GOT3 (cell line): ENCODE measurements at places on chromosomes 12 and 14.

DNA sequence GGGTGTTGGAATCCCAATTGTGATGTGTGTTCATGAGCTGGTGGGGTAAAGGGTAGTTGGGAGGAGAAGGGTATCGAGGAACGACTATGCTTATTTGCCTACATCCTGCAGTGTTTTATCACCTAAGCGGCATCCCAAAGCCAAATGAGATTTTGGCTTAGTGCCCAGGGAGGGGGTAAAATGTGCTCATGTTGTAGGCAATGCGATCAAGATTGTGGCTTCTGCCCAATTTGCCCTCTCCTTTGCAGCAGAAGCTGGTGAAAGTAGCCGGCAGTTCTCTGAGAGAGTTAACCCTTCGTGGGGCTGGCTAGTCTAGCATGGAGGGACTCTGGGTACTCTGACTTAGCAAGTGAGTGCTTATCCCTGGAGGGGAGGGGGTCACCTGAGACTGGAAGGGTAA lies 753 bp downstream of the RPH3A start:
- DNase-seq = no peak

- no peak for DNase-seq
Observed at GRCh38 chr12:29552324-29552927, 54.9 kb upstream of the OVCH1 start.

DNA sequence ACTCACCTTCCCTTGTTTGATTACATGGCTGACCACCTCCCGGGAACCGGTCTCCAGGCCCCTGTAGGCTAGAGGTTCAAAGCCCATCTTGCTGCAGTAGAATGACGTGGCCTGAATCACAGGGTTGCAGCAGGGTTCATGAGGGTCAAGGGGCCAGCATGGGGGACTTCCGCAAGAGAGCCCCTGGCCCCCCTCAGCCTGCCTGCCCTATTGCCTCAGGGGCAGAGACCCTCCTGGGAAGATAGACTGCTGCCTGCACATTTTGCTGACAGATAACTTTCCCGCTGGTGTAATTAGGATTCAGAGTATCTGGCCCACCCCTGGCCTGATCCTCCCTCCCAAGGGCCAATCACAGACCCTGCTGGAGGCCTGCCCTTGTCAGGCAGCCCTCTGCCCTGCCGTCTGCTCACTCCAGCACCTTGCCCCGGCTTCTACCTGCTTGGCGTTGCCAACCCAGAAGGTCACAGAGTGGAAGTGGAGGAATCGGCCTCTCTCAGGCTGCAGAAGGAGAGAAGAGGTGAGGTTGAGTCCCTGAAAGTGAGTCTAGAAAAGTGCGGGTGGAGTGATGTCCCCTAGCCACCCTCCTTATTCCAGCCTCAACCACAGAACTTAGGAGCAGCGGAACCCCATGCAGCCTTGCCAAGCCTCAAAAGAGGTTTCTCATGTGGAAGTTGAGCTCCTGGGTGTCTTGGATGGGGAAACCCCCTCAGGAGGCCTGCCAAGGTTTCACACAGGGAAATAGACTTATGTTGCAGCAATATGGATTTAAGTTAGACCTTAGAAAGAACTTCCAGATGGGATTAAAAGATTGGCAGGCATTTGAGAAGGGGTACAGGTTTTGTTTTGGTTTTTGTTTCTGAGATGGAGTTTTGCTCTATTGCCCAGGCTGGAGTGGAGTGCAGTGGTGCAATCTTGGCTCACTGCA lies 1.1 kb downstream of the HPD start:
- no peak for DNase-seq

DNA sequence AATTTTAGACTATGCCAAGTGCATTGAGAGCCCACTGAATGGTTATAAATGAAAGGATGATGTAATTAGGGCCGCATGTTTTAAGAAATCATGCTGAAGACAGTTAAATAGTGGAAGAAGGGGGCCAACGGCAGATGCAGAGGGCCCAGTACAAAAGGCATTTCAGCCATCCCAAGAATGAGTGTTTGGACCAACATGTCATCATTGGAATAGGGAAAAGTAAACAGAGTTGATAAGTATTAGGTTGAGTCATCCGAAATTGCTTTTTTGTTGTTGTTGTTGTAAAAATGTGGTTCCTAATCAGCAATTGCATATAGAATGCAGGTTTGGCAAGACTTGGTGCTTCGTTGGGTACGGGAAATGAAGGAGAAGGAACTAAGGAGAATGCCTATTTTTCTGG lies 29.5 kb downstream of the BMP4 start:
- DNase-seq = no peak

DNA sequence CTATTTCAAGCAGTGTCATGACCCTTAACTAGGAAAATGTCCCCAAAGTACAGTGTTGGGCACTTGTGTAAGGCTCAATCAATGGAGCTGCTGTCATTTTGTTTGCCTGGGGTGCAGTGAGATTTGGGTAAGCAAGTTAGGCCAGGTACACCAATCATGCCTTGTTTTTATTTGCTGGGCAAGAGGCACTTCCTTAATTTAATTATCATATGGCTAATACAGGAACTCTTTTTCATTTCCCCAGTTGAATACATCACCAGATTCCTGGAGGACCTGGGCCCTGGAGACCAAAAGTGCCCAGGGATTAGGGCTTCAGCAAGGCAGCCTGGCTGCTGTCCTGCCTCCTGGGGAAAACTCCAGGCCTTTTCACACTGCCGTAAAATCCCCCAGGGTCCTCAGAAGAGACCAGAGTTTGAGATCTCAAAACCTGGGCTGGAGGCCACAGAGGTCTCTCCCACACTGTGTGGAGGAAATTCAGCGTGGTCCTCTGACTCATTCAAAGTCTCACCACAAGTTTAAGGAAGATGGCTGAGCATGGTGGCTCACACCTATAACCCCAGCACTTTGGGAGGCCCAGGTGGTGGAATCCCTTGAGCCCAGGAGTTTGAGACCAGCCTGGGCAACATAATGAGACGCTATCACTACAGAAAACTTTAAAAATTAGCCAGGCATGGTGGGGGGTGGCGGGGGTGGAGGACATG lies 28.4 kb upstream of the FOXN3 start:
- DNase-seq = no peak

DNA sequence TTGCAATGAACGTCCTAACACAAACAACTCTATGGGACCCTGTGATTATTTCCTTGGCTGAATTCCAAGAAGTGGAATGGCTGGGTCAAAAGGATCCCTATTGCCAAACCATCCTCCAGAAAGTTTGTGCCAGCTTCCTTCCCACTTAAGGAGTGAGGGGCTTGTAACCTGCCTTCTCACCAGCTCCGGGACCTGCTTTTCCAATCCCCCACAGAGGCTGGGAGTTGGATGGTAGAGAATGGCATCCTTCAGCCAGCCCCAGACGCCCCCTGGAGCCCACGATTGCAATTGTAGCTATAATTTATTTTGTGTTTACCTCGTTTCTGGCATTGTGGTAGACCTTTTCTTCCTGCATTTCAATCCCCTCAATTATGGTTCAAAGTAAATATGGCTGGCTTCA lies 9.7 kb upstream of the ZDHHC22 start:
- DNase-seq = no peak

DNA sequence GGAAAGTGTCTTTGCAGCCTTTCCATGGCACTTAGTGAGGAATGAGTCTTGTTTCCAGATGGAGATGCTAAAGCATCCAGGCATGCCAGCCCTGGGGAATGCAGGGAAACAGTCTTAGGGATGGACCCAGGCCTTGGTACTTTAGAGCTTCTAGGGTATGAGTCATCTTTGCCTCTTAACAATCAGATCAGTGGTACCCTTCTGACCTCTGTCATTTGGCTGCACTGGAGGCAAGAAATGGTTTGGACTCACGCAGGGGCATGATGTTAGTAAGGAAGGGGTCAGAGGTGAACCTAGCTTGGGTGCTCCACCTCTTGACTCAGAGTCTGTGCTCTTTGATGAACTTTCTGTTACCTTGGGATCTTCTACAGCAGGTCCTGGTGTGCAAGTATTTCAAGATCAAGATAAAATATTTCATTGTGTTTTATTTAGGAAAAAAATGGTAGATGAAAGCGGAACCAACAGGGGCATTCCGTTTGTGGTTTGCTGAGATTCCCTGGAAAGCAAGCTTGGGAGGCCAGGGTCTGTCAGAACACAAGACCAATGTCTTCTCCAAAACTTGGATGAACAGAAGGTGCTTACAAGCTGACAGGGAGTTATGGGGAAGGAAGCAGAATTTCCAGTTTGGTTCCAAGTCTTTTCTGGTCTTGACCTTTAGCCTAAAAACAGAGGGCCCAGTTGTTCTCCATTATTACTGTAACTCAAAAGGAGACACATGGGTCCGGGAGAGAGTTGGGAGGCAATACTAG lies 216.2 kb downstream of the ZFP36L1 start:
- peak; percentile 9 for DNase-seq
